Renal cortical epithelial cell (primary cell): ENCODE measurements at places on chromosomes 1 and 21. TPM values are rescaled to one million over a fixed set of nuclear protein-coding genes. Genes with fewer than 3 reads are reported as not detected.

NUP210L gene
- 0.05 TPM in 1 of 2 replicates, not detected in the other for total RNA-seq

B3GALT5 gene
- 2.3 and 8.7 TPM in 2 replicates for total RNA-seq

DNA sequence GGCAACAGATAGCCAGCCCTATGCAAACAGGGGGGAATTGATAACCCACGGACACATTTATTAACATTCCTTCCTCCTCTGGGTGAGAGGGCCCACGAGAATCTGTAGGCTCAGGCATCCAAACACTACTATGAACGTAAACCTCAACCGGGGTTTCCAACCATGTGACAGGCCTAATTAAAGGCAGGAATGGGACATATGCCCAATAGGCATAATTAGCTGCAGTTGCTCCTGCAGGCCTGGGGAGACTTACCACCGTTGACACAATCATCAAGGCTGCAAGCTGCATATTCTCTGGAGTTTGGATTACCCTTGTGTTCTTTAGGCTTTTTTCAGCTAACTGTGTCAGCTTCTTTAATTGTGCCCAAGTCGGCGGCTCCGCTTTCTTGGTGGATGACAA lies 22.2 kb upstream of the GBP1 start:
- no peak for DNase-seq

DNA sequence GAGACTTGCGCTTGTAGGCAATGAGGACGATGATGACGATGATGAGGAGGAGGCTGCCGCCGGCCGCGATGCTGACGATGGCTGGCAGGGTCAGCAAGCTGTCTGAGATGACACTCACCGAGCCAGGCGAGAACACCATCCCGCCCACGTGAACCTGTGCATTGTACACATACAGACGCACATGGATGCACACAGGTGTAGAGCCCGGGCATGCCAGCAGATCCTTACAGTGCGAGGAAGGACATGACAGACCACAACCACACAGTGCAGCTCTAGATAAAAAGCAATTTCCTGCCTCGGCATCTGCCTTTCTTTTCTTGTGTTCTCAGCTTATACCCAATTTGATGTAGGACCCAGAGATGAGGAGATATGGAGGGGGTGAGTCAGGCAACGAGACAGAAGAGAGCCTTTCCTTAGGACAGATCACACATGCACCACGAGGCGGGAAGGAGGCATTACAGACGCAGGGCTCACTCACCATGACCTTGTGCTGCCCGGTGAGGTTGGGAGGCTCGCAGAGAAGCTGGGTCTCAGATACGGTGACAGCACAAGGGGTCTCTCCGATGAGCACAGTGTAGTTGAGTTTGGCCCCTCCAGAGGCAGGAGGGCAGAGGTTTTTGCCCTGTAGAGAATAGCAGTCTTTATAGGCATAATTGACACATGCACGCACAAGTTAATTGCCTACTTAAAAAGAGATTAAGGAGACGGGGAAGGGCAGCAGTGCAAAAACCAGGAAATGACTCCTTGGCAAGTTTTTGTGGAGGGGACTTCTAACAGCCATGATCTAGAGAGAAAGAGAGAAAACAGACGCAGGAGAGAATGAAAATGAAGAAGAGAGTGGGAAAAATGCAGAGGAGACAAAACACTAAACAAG lies 133.9 kb upstream of the CD34 start:
- no peak for DNase-seq

GBP7 gene
- not detected in 2 replicates for total RNA-seq

GRCh38 chr1:95744731-95745130 lies 510.7 kb downstream of the RWDD3 start:
- DNase-seq, result no peak

DNA sequence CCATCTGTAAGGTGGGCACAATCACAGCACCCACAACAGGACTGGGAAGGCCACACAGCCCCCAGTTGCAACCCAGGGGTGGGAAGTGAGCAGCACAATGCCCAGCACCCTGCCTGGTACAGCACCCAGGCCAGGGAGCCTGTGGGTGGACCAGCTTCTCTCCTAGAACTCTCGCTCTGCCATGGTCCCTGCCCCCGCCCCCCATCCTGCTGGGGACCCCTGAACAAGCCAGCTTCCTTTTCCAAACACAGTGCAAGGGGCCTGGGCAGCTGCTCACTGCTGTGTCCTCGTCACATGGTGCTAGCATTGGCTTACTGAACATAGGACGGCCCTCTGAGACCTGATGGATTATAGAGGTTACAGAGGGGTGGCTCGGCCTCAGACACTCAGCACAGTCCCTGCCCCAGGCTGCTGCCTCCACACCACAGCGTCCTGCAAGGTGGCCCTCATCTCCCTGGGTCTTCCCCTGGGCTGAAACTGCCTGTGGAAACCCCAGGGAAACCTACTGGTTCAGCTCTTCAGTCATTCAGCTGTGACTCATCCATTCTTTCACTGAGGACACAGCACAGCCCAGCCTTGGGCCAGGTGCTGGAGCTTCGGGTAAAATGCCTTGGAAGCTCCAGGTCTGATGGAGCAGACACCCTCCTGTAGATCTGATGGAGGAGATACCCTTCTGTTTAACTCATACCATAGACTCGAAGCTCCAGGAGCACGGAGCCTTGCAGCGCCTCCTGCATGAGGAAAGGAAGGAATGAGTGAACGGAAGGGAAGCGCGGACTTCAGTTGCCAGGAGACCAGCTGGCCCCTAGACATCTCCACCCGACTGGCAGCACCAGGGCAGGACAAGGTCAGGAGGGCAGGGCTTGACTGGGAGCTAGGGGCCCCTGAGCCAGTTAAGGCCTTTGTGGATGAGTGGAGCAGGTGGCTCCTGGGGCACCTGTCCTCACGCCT lies 8.1 kb upstream of the PRDM16 start:
- DNase-seq, result peak; percentile 33

GRCh38 chr21:28633839-28634555 lies 358.7 kb downstream of the LTN1 start:
- no peak for DNase-seq

GRCh38 chr1:236240675-236241074 lies 41.1 kb downstream of the ERO1B start:
- DNase-seq, result no peak

DNA sequence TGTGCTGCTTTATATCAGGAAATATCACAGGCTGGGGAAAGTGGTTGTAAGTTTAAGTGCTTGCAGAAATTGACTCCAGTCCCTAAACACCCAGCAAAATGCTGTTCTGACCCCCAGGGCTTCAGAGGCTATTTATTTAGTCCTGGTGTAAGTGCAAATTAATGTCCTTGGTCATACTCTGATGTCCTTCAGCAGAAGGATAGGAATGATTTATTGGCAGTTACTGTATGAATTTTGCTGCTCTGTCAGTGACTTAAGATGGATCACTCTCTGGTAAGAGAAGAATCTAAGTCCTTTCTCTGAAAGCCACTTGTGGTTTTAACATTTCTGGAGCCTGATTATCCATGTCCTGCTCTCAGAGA lies 21.9 kb downstream of the FAM20B start:
- DNase-seq, result no peak

CRYBG2 gene
- 0.35 and 7.1 TPM in 2 replicates for total RNA-seq

SPTA1 gene
- total RNA-seq, result under 0.01 TPM in 1 of 2 replicates, not detected in the other

GRCh38 chr1:18641005-18641941 lies 10.6 kb downstream of the PAX7 start:
- no peak for DNase-seq

- DNase-seq, result peak; percentile 33
Measured at GRCh38 chr1:68051475-68051874, 1.0 kb upstream of the DIRAS3 start.

TAF12 gene
- 29.2 and 46.7 TPM in 2 replicates for total RNA-seq

CDCA8 gene
- total RNA-seq, result 1.3 and 6.8 TPM in 2 replicates

KRTAP10-4 gene
- not detected in 2 replicates for total RNA-seq

DNA sequence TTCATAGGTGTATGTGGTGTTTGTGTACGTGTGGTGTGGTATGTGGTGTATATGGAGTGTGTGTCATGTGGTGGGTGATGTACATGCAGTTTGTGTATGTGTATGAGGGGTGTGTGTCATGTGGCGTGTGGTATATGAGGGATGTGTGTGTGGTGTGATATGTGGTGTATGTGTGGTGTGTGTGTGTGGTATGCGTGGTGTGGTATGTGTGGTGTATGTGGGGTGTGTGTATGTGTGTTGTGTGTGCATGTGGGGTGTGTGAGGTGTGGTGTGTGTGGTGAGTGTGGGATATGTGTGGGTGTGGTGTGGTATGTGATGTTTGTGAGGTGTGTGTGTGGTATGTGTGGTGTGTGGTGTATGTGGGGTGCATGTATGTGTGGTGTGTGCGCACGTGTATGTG lies 272.4 kb downstream of the PCP4 start:
- no peak for DNase-seq

GRCh38 chr1:162919034-162919433 lies 58.1 kb upstream of the CCDC190 start:
- DNase-seq, result no peak

DNA sequence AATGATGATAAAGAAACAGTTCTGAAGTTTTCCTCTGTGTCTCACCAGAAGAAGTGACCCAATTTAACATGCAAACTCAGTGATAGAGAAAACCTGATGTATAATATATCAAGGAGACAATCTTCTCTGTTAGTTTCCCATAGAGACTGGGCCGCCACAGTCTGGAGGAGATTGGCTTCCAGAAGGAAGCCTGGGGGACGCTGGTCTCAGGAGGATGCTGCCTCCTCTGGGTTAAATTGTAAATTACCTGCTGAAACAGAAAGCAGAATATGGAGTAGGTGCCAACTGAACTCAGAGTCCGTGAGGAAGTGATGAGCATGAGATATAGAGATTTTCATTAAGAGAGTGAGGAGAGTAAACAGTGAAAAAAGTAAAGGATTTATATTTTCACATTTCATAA lies 15.8 kb downstream of the OR14I1 start:
- DNase-seq, result peak; percentile 22

HCRTR1 gene
- not detected in 2 replicates for total RNA-seq

- no peak for DNase-seq
Measured at GRCh38 chr1:32764826-32765569, 52.2 kb downstream of the YARS1 start.

SPRR4 gene
- not detected in 2 replicates for total RNA-seq

DNA sequence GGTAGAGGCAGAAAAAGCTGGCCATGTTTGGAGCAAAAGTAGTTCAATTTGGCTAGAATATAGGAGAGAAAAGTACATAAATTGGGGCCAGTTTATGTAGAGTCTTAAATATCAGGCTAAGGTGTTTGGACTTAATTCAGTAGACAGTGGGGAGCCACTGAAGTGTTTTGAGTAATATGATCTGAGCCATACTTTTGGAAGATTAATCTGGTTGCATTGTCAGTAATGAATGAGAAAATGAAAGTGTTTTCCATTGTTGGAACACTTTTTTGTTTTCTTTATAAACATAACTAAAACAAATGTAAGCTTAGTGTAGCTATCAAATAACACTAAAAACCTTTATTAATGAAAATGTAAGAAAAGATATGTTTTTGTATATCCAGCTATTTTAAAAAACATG lies 42.1 kb downstream of the POU2F1 start:
- DNase-seq, result no peak

- peak; percentile 29 for DNase-seq
Measured at GRCh38 chr1:172070055-172070454, 228.8 kb downstream of the DNM3 start.

DNA sequence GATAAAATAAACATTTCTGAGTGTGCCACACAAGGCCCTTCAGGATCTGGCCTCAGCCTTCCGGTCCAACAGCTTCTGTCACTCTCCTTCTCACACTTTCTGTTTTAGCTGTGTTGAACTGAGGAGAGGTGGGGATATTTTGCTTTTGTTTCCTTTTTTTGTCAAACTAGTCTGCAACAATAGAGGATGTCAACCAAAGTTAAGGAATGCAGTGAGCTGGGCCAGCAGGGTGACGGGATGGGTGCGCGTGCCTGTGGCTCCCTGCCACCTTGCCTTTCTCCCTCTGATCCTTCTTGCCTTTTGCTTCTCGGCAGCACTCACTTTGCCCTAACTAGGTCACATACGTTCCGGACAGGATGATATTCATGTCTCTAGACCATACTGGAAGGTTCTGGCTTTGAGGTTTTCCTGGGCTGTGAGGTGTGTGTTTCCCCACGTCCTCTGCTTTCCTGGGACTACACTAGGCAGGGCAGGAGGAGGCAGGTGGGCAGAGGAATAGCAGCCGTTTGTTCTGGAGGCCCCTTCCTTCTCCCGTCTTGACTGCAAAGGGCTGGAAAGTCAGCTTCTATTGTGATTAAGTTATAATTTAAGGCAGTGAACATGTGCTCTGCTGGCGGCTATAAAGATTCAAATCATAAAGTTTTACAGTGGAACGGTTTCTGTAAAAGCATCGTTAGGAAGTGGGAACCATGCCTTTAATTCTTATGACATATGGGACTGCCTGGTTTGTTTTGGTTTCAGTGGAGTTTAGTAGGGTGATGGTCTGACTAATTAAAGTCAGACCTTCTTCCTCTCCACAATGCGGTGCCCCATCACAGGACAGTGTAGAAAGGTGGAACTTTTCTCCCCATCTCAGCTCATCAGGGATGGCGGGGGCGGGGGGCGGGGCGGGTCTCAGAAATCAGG lies 67.8 kb downstream of the RNF220 start:
- DNase-seq, result no peak

HSD3B2 gene
- total RNA-seq, result not detected in 2 replicates

DNA sequence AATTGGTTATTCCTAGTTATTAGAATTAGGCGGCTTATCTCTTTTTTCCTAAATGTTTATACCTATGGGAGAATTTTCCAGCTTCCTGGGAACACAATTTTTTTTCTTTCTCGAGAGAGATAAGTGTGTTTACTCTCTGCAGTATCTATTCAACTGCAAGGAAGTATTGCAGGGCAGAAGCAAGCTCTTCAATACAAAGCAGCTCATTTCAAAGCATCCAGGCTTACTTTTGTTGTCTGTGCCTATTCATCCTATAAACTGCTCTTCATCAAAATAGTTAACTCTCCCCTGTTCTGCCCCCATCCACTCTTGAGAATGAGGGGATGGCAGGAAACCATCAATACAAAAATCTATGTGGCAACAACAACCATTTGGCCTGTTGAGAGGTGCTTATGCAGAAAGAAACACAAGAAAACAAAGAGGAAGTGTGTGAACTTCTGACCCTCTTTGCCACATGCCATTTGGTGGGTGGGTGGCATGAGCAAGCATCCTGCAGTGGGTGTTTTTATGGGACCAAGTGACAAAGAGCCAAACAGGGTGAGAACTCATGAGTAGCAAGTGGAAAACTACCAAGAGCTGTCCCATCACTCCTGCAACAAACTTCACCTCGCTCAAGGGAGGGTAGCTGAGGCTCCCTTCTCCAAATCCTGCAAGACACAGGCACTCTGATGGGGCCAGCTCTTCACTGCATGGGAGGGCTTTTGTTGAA lies 50.6 kb upstream of the MRPS6 start:
- DNase-seq, result peak; percentile 82

- DNase-seq, result no peak
Measured at GRCh38 chr1:23303524-23303923, 40.6 kb downstream of the HNRNPR start.

GRCh38 chr1:196538473-196538872 lies 69.8 kb downstream of the KCNT2 start:
- DNase-seq, result no peak

GRCh38 chr1:6316240-6317097 lies 55.6 kb upstream of the GPR153 start:
- DNase-seq, result no peak
